Activated CD8-positive, alpha-beta memory T cell treated with anti-CD3 and anti-CD28 coated beads for 4 hours (primary cell): ENCODE measurements at places on chromosomes 13 and 19.

DNA sequence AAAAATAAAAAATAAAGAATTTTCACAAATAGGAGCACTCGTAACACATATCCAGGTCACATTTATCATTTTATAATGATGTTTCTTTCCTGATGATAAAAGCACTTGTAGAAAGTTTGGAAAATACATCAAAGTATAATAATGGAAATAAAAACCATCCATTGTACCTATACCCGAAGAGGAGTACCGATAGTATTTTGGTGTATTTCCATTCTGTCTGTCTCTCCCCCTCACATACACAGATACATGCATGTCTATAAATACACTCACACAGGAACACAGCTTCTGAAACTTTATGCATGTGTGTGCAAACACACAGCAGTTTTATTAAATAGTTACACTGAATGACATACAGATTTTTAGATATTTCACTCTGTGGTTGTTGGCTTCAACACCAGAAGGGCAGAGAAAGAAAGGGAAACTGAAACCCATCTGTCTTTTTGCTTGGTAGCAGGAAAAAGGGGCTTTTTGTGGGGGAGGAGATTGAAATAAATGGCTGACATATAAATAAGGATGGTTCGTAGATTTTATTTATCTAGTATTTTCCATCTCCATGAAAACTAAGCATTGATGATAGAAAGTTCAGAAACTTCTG, 114.8 kb downstream of the LRCH1 start:
- DNase-seq: no peak

DNA sequence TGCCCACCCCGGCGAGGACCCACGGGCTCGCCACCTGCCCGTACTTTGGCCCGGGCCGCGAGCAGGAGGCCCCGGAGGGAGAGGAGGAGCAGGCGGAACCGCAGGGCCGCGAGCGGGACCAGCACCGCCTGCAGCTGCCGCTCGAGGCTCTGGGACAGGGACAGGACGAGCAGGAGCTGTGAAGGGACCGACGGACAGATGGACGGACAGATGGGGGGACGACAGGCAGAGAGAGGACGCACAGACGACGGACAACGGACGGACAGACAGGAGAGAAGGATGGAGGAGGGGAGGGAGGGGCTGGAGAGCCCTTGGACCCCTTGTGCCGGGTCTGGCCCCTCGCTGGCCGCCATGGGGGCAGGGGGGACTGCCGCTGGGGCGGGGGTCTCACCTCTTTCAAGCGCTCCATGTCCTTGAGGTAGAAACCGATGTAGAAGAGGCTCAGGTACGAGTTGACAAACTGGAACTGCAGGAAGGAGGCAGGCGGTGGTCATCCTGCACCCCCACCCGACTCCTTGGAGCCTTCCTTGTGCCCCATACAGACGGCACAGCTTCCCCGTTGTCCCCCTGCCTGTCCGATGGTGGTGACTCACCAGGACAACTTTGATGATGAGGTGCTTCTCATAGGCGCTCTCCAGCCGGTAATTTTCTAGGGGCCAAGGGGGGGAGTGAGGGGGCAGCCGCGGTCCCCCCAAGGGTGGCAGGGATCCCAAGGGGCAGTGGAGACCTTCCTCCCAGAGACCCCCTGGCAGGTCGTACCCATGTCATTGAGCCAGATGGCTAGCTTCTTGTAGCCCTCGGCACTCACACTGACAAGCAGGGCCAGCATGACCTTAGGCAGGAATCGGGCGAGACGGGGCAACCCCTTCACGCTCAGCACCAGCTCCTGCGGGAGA, 5.0 kb downstream of the ANO8 start:
- DNase-seq: no peak

GRCh38 chr13:40132249-40132648, 476.8 kb downstream of the COG6 start:
- DNase-seq: no peak

DNA sequence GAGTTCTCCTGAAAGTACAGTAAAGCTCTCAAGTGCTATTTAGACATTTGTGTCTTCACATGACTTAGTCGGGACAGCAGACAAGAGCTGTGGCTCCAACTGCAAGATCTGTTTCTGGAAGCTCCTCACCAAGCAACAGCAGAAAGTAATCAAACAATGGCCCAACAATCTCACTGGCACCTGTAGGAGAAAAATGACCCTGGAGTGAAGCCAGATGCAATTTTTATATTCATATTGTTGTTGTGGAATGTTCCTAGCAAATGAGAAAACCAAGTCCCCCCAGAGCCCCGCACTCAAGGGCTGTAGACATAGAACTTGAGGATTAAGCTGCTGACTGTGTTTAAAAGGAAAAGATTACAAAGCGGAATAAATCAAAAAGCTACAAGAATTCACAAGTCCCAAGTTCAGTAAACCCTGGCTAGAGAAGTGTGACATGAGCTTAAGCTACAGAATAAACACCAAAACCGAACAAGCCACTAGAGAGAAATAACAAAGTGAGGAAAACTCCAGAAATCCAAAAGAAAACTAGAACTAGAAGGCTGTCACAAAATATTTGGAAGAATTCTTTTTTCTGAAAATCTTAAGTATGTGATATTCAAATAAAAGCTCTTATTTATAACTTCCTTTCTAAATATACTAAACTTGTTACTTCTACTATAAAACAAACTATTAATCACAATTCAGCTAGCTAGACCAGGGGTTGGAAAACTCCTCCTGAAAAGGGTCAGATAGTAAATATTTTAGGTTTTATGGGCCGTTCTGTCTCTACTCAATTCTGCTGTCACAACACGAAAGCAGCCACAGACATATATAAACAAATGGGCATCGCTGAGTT, 454.5 kb downstream of the SUCLA2 start:
- DNase-seq: no peak

DNA sequence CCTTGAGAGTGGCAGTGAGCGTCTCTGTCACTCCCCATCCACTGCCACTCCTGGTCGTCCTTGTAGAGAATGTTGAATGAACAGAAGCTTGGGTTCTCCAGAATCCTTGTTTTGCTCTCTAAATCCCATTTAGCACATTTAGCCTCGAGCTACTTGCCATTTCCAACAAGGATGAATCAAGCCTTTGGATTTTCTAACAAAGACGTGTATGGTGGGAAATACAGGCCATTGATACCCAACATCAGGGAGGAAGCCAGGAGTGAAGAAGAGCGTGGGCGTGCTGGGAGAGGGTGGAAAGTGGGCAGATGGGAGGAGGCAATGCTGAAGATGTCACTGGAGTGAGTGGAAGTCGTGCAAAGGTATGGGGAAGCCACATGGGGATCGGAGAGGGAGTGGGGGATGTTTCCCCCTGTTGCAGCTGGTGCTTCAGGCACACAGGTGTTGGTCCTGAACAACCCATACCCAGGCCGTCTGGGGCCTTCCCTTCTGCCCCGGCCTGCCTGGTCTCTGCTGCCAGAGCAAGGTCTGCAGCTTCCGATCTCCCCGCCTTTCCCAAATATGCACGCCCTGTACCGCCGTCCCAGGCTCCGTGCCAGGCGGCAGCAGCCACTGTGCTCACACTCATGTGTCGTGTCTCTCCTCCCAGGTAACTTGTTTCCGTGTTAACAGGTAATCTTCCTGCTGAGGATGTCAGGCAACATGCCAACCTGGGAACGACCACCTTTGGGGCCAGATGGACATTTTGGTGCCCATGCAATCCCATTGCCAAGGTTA, 48.7 kb downstream of the ZIC5 start:
- DNase-seq: no peak
